GM19239 (cell line): ENCODE measurements at places on chromosomes 7 and 10.
A peak's percentile ranks its signal among the peaks of the same experiment; 100 is the strongest.

- no peak for DNase-seq
These were observed 896 bp upstream of the MYL7 start for GRCh38 chr7:44142028-44142427.

- no peak for DNase-seq
These were observed 246.2 kb downstream of the CCDC7 start for GRCh38 chr10:32692174-32692573.

- DNase-seq = no peak
These were observed 42.2 kb downstream of the SUFU start for GRCh38 chr10:102545997-102546396.

DNA sequence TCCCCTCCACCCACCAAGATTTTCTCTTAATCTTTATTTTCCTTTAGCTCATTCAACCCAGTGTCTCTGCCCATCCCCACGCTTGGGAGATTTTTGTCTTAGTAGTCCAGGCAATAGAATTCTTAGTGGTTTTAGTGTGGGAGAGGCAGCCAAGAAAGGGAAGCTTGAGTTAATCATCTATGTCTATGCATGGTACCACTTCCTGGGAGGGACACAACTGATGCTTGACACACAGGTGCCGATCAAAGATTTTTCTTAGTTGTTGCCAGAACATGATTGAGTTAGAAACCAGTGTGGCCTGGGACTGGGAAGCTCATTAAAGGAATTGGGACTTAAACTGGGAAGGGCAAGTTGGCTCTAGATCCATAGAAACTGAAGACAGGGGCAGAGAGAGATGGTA, 3.1 kb downstream of the STRA8 start:
- DNase-seq = peak; percentile 76

DNA sequence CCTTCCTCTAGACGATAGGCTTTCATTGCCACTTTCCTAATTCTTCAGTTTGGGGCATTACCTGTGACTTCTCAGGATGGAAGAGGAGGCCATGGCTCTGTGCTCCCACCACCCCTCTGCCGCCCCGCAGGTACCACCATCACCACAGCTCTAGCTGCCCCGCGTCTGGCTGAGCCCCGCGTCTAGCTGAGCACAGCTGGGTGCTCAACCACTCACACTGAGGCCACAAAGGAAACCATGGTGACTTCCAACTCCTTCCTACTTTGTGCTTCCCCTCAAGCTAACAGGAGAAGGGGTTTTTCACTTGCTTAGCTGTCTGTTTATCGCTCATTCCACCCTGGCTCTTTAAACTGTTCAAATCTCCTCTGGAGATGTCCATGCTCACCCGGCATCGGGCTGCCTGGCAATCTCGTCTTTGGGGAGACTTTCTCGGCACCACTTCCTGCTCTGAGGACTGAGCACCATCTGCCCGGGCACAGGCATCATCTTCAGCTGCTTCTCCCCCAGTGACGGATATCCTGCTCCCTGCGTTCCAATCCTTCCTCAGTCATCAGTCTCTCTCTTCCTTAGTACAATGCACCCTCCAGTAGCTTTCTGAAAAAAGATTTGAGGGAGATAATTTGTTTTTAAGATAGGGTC, 59.4 kb downstream of the MAD1L1 start:
- no peak for DNase-seq

DNA sequence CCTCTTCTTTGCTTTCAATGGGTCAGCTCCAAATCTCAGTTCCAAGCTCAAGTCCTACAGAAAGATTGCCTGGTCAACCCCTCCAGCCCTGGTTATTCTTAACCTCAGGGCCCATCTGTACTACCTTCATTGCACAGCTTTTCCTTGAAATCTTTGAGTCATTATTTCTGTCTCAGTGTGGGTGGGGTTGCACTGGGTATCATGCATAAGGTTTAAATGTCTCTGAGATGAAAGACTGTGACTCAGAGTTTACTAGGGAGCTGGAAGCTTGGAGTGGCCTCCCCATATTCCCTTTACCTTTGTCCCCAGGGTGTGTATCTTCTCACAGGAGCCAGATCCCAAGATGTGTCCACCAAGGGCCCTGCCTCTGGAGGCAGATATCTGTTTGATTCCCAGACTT, 3.3 kb upstream of the OR6V1 start:
- DNase-seq = no peak

GRCh38 chr10:36182179-36182566, 540.1 kb upstream of the FZD8 start:
- no peak for DNase-seq

GRCh38 chr10:103766751-103767505, 88.4 kb downstream of the SH3PXD2A start:
- DNase-seq = no peak

GRCh38 chr7:23261843-23262452, 15.4 kb downstream of the GPNMB start:
- peak; percentile 58 for DNase-seq

- DNase-seq = no peak
These were observed 217.5 kb downstream of the SDK1 start for GRCh38 chr7:3518546-3518945.

DNA sequence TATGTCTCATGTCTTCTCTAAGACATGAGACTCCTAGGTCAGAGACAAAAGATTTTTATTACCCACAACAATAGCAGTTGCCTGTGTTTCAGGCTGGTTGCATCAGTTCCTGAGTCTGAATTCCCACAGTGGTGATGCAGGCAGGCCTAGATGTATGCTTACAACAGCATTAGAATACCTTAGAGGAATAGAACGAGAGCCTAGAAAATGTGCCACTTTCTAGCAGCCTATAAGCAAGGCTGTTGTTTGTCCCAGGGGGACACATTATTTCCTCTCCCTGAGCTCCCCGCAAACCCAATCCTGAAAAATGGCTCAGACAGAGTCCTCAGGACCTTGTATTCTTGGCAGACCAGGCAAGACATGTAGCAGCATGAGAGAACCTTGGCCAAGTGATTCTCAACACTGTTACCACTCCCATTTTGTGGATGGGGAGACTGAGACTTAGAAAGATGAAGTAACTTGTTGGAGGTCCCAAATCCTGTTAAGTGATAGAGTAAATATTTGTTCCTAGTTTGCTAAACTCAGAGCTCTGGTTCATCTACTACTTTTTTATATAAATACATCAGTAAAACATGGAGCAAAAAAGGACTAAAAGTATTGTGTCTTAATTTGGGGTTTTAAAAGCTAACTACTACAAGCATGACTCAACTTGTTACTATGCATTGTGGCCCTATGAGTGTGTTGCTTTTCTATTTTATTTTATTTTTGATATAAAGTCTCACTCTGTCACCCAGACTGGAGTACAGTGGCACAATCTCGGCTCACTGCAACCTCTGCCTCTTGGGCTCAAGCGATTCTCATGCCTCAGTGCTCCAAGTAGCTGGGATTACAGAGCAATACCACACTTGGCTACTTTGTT, 14.2 kb downstream of the VTI1A start:
- DNase-seq = no peak

GRCh38 chr7:137476937-137477336, 133.4 kb upstream of the PTN start:
- no peak for DNase-seq

- DNase-seq = no peak
These were observed 348.2 kb downstream of the PTPRN2 start for GRCh38 chr7:158239290-158239981.

DNA sequence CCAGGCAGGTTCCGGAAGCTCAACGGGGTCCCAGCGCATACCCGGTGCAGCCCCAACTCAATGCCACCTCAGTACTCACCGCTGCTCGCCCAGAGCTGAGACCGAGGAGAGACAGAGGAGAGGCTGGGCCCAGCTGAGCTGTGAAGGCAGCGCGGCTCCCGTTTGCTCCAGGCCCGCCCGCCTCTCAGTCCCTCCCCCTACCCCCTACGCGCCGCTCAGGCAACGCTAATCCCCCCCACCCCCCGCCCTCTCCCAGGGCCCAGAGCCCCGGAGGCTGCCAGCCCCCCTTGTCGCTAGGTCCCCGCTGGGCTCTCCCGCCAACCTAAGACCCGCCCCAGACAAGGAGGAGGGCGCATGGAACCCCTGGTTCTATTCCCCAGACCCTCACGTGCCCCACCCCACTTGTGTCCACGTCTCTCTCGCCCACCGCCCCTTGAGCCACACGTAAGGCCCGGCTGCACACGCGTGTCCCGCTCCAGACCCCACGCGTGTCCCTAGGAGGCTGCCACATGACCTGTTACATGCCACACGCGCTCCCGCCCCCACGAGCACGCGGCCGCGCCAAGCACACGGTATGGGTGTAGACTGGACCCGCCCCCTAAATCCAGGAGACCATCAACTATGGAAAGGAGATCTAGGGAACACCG, at the start of gene PSD:
PSD (minus strand) TSS at position 164 of the 647 bp plus-strand sequence. CDS start 1,747 bp downstream, outside the sequence.
- DNase-seq = no peak

- DNase-seq = peak; percentile 87
These were observed 26.4 kb downstream of the HIF1AN start for GRCh38 chr10:100562008-100562672.

DNA sequence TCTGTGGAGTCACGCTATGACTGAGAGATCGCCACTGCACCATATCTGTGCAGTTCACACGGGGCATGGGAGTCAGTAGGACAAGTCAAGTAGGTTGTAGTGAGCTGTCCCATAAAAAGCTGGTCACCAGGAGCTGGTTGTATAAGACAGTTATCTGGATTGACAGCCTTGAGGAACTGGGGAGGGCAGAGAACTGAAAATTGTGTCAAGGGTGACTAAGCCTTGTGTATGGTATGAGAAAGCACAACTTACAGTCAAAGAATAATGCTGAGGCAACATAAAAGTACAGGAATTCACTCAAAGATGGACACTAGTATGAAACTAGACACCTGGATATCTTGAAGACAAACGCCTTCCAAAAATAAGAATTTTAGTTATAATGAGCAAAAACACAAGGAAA, 564.9 kb downstream of the POM121L12 start:
- DNase-seq = no peak

- peak; percentile 63 for DNase-seq
These were observed 98.6 kb downstream of the GRK5 start for GRCh38 chr10:119305860-119306513.

DNA sequence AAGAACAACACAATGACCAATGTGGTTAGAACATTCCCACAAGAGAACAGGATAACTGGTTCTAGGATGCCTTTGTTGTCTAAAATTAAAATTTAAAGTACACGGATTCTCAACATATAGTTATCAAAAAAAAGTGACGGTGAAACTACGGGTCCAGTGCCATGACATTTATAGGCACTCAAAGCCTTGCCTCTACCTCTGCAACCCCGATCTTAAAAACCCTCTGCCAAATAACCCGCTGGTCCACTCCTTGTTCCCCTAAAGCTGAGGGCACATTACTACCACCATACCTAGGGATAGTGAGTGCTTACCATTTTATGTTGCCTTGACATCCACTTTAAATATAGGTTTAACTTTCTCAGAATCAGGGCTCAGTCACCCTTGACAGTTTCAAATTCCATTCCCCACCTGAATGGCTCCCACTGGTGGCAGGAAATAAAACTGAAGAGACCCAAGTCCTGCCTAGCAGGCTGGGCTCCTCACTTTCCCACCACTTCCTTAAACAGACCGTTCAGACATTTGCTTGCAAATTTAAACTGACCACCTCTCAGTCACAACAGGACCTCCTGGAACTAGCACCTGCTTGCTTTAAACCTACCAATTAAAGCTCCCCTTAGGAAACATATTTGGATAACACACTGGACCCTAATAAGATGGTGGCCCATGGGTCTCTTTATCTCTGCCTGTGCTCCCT, 169.9 kb upstream of the ASAH2 start:
- DNase-seq = peak; percentile 36

DNA sequence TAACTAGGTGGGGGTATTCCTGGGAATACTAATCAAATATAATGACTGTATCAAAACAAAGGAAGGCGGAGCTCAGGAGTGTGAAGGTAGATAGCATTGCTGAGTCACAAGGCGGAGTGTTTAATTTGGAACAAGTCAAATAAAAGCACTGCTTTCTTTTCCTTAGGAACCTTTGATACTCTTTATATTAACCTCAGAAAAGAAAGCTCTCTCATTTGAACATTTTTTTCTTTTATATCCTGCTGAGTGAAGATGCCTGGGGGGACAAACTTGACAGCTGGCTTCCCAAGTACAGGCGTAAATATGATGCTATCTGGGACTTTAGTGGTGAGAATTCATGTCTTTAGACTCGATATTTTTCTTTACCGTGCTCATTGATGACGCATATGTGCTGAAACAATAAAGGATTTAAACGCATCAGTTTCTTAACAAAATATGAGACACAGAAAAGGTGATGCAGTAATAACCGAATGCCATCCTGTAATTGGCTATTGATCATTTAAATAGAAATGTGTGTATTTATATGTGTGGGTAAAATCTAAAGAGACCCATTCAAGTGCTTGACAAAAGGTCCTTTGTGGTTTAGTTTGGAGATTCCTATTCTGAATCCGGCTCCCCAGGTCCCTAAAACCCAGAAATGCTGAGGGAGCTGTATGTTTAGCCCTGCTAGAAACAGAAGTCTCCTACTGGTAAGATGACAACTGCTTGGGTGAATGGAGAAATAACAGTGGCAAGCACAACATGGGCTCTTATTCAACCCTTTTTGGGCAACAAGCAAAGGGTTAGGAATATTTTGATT, 102.7 kb downstream of the PRTFDC1 start:
- DNase-seq = no peak

- DNase-seq = no peak
These were observed 45.5 kb downstream of the STK17A start for GRCh38 chr7:43628431-43628830.

- no peak for DNase-seq
These were observed 134.6 kb downstream of the SEMA3A start for GRCh38 chr7:84060000-84060399.

DNA sequence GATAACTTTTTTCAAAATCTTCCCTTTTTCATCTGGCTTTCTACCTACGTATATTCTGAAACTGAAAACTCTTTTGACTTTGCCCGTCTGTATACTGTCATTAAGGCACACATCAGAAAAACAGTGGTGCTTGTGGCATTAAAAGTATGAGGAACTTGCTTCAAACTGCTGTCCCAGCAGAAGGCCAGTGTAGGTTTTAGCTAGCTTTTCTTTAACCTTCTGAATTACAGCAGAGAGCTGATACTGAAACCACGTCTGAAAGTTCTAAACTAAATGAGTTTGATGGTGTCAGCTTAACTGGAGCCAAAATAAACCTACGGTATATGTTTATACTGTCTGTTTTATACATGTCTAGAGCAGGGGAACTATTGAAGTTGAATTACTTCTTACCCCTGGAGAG, 283.4 kb downstream of the TFEC start:
- DNase-seq = no peak

DNA sequence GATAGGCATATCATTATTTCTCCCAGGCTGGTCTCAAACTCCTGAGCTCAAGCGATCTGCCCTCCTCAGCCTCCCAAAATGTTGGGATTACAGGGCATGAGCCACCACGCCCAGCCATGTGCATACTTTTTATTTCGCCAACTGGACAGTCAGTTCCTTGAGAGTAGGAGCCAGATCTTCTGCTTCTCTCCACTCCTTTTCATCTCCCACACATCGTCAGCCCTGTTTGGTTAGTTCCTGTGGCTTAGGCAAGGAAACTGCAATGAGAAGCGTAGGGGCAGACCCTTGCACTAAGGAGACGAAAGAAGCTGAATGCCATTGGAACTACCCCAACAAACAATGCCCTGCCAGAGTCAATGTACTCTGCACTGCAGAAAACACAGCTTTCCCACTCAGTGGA, 178.2 kb downstream of the TRIL start:
- DNase-seq = no peak

- no peak for DNase-seq
These were observed 125.4 kb upstream of the NPVF start for GRCh38 chr7:25353732-25354131.

GRCh38 chr7:123819001-123819400, 26.0 kb upstream of the HYAL4 start:
- no peak for DNase-seq

- no peak for DNase-seq
These were observed 313.2 kb upstream of the MTPN start for GRCh38 chr7:136290351-136290750.

GRCh38 chr10:6148908-6149307, 53.8 kb upstream of the PFKFB3 start:
- no peak for DNase-seq
